Dermis blood vessel endothelial cell (primary cell): ENCODE measurements at places on chromosomes 4 and X. TPM values are rescaled to one million over a fixed set of nuclear protein-coding genes. Genes with fewer than 3 reads are reported as not detected.

GRCh38 chrX:968148-968965, 244.1 kb downstream of the CRLF2 start:
- no peak for DNase-seq

GRCh38 chr4:10157478-10158332, 41.1 kb upstream of the WDR1 start:
- peak; percentile 88 for DNase-seq

- DNase-seq, result peak; percentile 49
These were observed 138.8 kb downstream of the DCTD start for GRCh38 chr4:182778222-182778982.

The VEGFD gene
- 0.17 and 0.37 TPM in 2 replicates for total RNA-seq

- no peak for DNase-seq
These were observed 5.0 kb upstream of the ADGRL3 start for GRCh38 chr4:61195101-61195500.
